Left lung (tissue), 14 donors: ENCODE measurements at places on chromosomes 16 and 17.

GRCh38 chr17:66775271-66775670, 59.6 kb upstream of the CACNG5 start:
- H3K27me3 ChIP-seq, result no peaks in the 10 kb centered on the region
- no peaks in the 10 kb centered on the region for H3K4me1 ChIP-seq
- no peak overlapping the region for H3K27ac ChIP-seq
- H3K4me3 ChIP-seq, result no peak overlapping the region
- DNase-seq, result no peak

DNA sequence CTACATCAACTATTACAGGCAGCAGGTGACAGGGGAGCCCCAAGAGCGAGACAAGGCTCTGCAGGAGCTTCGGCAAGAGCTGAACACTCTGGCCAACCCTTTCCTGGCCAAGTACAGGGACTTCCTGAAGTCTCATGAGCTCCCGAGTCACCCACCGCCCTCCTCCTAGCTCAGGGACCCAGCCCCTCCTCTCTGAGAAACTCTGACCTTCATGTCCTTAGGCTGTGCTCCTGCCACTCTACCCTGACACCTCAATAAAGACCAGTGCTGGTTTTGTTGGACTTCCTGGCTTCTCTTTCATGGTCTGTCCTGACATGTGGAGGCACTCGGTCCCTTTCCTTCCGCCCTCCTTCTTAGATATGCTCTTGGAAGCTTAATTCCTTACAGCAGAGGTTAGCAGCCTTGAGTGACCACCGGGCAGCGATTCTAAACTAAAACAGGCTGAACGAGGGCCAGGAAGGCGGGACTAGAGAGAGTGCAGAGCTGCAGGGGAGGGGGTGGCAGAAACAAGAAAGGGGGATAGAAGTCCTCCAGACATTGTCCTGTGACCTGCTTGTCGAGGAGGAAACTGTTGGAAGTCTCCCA, 915 bp downstream of the AHSP start:
- no peak overlapping the region for H3K27ac ChIP-seq
- H3K27me3 ChIP-seq, result peaks cover 51% of the 10 kb centered on the region
- peaks cover 4% of the 10 kb centered on the region for H3K4me1 ChIP-seq

GRCh38 chr16:84660973-84661372, 12.7 kb downstream of the KLHL36 start:
- no peaks in the 10 kb centered on the region for H3K36me3 ChIP-seq
- H3K4me1 ChIP-seq, result no peaks in the 10 kb centered on the region
- no peak overlapping the region for H3K4me3 ChIP-seq
- H3K27ac ChIP-seq, result no peak overlapping the region
- no peak for DNase-seq

DNA sequence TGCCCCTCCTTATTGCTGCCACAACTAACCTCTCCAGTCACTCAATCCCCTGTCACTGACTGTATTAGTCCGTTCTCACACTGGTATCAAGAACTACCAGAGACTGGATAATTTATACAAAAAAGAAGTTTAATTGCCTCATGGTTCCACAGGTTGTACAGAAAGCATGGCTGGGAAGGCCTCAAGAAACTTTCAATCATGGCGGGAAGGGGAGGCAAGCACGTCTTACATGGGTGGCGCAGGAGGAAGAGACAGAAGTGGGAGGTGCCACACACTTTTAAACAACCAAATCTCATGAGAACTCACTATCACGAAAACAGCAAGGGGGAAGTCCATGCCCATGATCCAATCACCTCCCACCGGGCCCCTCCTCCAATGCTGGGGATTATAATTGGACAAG, 86.0 kb upstream of the BCAR1 start:
- H3K4me3 ChIP-seq, result no peak overlapping the region
- DNase-seq, result no peak
- peaks cover 32% of the 10 kb centered on the region for H3K27me3 ChIP-seq
- peaks cover 7% of the 10 kb centered on the region for H3K4me1 ChIP-seq
- H3K27ac ChIP-seq, result no peak overlapping the region

DNA sequence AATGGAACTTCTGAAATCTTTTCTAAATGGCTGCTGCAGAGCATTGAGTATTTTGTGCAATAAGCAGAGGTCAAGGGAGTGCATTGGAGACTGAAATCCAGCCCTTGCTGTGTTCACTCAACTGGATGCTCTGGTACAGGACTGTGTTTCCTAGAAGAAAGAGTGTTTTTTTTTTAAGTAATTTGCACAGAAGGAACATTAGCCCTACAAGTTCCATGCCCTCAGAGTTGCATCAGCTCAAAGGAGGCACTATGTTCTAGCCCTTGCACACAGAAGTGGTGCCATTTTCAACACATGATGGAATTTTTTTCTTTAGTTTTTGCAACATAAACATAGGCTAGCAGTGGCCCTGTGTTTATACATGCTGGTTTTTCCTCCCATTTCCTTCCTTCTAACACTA, 144.1 kb upstream of the HLF start:
- no peaks in the 10 kb centered on the region for H3K27me3 ChIP-seq
- no peaks in the 10 kb centered on the region for H3K4me1 ChIP-seq
- no peaks in the 10 kb centered on the region for H3K36me3 ChIP-seq
- no peak overlapping the region for H3K4me3 ChIP-seq
- no peak for DNase-seq
